Activated CD8-positive, alpha-beta memory T cell treated with anti-CD3 and anti-CD28 coated beads for 1 hour (primary cell): ENCODE measurements at places on chromosomes 2 and 18.

GRCh38 chr2:59239146-59239545 lies 998.0 kb upstream of the FANCL start:
- DNase-seq: no peak

DNA sequence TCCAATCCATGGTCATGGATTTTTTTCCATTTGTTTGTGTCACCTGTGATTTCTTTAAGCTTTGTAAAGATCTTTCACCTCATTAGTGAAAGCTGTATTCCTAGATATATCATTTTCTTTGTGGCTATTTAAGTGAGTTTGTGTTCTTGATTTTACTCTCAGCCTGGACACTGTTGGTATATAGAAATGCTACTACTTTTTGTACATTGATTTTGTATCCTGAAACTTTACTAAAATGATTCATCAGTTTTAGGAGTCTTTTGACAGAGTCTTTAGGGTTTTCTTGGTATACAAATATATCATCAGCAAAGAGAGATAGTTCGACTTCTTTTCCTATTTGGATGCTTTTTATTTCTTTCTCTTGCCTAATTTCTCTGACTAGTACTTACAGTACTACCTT lies 12.3 kb downstream of the GKN2 start:
- no peak for DNase-seq

DNA sequence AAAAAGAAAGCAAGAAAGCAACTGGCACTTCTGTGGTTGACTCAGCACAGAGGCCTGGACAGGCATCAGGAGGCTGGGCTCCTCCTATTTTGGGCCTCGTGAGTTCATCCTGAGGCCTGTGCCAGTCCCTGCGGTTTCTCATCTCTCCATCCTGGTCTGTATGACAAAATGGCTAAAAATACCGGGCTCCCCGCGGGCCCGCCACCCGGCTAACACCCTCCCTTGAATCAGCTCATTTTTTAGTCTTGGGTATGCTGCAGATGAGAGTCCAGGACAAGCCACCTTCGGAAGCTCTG lies 62.3 kb upstream of the YWHAQ start:
- no peak for DNase-seq

- no peak for DNase-seq
Measured at GRCh38 chr2:14790041-14790640, 157.6 kb downstream of the LRATD1 start.

DNA sequence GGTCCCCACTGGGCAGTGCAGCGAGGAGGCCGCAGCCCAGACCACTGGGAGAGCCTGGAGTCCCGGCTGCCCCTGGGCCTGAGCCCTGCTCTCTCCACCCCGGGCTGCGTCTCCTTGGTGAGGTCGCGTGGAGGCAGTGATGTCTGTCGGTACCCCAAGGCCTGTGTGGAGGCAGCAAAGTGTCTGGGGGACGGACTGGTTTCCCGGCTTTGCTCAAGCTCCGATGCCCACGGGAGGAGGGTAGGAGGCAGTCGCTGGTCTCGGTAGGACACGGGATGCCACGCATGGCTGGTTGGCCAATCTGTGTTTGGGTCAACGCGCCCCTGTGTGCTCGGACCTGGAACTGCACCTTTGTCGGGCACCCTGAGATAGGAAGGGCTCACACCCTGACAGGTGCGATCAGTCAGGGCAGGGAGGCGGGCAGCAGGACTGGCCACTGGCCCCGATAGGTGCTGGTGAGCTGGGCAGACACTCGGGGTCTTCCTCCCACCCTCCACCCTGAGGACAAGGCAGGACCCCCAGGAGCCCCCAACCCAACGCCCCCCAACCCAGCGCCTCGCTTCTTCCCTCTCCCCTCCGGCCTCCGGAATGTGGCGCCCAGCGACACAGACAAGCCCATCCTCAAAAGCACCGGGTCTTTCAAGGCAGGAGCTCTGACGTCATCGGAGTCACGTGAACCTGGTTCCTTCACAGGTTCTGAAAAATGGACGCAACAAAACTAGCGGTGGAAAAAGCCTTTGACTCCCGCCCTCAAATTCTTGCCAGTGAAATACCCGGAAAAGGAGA lies 288.6 kb downstream of the NDUFA10 start:
- no peak for DNase-seq

- no peak for DNase-seq
Measured at GRCh38 chr2:47833516-47833968, 50.6 kb downstream of the MSH6 start.

- DNase-seq: no peak
Measured at GRCh38 chr2:54520687-54521086, 64.6 kb downstream of the SPTBN1 start.

DNA sequence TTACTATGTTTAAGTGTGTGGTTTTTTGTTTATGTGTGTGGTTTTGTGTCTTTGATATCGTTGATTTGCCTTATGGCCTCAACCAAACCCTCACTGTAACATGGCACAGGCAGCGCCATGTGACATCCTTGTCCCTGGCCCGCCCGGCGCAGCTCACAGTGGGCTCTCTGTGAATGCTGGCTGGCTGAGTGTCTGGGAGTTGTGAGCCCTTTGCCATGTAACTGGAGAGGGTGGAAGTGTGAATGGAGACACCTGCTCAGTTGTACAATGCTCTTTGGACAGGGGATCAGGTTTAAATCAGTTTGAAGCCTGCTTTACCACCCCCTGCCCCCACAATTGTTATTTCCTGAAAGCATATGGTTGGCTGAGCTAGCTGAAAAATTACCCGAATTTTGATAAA lies 41.8 kb downstream of the TCF7L1 start:
- no peak for DNase-seq

- no peak for DNase-seq
Measured at GRCh38 chr2:28369358-28369757, 23.3 kb upstream of the FOSL2 start.

DNA sequence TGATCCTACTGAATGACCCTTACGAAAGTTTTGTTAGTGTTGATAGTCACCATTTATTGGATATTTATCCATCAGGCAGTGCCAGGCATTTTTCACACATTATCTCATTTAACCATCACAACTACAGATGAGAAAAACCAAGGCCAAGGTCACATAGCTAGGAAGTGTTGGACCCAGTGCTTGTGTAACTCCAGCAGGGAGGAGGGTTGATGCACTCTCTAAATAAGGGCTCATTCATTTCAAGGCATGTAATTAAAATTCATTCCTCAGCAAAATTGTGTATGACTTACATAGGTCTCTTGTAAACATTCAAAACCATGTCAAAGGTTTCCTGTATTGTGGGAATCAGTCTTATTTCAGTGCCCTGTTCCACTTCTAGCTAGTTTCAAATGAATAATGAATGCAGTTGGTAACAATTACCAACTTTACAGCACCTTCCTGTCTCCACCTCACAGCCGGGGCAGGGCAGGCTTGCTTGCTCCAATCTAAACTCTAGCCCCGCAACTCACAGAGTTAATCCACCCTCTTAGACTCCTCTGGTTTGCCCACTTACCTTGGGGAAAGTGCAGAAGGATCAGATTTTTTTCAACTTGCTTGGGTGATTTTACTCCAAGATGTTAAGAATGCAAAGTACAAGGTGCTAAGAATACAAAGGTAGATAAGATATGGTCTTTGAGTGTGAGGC lies 5.8 kb upstream of the MAPRE3 start:
- DNase-seq: no peak

GRCh38 chr2:200308546-200309295 lies 2.2 kb downstream of the SPATS2L start:
- no peak for DNase-seq

- DNase-seq: no peak
Measured at GRCh38 chr2:96253006-96253405, 12.8 kb downstream of the TMEM127 start.

DNA sequence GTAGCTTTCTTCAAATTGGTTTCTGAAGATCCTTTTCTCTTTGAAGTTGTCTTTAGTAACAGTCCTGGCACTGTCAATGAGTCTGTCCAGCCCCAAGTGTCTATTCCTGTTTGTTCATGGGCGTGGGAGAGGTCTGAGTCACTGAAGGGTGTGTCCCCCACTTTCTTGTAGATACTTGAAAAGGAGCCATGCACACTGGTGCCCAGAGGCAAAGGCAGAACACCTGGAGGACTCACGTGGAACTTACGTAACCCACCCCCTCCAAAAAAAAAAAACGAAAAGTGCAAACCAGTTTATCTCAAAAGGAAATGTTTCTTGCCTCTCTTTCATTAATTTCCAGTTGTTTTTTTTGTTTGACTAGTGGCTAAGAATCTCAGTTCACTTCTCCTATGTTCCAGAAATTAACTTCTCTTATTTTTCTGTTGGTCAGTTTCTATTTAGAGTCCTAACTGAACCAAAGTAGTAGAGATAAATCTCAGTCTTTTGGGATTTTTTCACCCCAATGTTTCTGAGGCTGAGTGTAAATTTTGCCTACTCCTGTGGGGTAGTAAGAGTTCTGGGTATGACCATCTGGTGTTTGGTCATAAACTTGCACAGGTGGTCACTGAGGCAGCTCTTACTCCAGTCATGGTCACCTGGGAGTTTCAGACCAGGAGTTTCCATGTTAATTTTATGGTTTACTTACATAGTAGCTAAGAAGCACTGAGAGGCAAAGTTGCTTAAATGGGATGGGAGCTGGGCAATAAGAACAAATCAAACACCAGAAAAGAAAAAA lies 54.9 kb downstream of the DSC3 start:
- no peak for DNase-seq

GRCh38 chr18:62584241-62585120 lies 61.7 kb downstream of the ZCCHC2 start:
- DNase-seq: peak; percentile 63

- DNase-seq: no peak
Measured at GRCh38 chr2:149716687-149717086, 129.1 kb upstream of the MMADHC start.

DNA sequence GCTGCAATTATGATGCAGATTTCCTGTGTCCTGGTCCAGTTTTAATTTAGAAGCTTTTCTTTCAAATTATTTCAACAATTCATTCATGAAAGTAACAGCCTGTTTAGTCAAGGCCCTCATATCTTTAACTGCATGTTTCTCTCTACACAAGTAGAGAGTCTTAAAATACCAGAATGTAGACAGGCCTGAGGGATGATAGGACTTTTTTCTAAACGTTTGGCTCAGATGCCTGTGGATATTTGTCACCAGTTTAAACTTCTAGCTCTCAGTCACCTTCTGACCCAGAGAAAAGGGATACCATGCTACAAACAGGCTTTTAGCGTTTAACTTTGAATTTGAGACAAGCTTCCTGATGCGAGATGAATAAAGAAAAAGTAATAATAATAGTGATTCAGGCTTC lies 15.7 kb downstream of the COL5A2 start:
- no peak for DNase-seq

DNA sequence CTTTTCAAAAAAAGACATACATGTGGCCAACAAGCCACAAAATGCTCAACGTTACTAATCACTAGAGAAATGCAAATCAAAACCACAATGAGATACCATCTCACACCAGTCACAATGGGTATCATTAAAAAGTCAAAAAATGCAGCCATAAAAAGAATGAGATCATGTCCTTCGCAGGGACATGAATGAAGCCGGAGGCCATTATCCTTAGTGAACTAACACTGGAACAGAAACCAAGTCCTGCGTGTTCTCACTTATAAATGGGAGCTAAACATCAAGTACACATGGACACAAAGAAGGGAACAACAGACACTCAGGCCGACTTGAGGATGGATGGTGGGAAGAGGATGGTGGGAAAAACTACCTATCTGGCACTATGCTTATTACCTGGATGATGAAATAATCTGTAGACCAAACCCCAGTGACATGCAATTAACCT lies 17.8 kb upstream of the ATL2 start:
- DNase-seq: no peak

- DNase-seq: no peak
Measured at GRCh38 chr2:127014224-127014623, 92.7 kb downstream of the BIN1 start.

- DNase-seq: no peak
Measured at GRCh38 chr2:237483018-237483731, 3.9 kb upstream of the MLPH start.

DNA sequence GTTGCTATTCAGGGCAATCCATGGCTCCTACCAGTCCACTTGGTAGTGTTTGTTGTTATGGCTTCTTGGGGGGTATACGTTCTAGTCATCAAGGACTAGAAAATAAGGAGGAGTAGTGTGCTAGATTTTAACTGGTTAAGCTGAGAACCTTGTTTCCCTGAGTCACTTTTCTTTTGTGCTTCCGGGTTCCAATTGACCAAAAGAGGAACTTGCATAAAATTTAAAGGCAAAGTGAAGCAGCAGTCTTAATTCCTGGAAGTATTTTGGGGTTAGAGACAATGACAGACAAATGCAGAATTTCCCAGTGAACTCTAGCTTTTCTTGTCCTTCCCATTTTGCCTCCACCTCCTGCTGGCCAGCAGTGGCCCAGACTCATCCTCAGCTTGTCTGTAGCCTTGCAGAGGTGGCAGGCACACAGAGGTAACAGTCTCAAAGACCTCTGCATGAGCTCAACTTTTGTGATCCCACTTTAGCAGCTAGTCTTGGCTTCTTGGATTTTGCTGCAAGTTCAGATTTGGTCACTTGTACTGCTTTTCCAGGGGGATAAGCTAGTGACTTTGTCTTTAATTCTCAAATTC lies 1105.8 kb upstream of the NXPH2 start:
- no peak for DNase-seq

DNA sequence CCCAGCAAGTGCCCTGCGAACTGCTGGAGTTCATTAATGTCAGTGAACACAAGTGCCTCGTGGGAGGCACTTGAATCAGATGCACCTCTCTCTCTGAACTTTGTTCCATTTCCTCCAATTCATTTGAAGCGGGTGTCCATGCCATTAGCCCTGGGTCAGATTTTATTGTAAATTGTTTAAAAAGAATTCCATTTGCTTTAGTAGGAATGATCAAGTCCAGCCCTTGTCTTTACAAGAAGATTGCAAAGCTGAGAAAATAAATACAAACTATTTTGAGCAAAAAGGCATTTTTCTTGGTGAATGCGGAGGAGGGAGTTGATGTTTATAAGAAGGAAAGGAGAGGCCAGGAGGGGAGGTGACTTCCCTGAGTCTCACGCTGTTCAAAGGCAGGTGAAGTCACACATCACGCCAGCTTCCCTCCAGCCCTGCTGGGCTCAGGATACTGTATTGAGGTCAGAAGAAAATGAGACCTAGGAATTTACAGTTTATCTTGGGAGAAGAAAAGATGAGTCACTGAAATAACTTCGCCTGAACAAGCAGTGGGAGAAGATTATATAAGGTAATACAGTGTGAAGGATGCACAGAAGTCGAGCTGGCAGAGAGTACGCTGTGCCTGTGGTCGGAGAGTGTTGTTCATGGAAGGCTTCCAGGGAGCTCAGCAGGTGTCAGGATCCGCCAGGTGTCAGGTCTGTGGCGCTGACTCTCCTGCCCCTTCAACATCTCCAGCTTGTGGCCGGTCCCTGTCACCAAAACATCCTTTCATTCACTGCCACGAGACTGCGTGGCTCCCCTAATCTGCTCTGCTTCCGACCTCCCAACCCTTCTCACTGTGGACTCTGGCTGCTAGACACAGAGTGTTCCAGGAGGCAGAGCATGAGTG lies 36.5 kb downstream of the EFR3B start:
- DNase-seq: no peak
